ENCODE measurements at places on chromosomes 4 and X.

DNA sequence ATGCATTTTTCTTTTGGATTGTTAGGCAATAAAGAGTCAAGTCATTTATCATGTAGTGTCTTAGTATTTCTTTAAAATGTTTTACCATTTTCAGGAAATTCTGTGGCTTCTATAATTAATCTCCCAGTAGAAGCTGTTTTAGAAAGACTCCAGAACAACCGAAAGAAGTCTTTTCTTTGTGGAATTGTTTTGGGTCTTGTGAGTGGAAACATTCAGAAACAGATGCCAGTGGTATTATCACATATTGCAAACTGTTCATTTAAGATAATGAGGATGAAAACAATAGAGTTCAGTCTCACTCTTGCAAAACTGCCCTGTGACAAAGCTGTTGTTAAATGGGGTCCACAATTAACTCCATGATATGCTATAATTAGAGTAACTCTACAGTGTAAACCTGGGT lies 211.2 kb upstream of the KIT start:
- no peak for DNase-seq

DNA sequence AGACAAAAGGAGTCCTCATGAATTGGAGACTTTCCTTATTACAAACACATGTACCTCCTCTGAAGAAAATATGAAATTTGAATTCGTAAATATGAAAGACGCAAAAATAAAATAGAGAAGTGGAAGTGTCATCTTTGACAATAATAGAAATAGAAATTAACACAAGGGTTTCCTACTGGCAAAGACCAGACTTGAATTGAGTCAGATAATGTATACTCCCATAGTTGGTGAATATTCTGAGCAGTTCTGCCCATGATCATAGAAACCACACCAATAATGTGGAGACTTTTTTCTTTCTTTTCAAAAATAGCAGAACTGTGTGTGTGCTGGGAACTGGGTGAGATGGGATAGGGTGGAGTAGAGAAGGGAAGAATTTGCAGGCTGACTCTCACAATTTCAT lies 277.7 kb upstream of the TET2 start:
- no peak for DNase-seq

DNA sequence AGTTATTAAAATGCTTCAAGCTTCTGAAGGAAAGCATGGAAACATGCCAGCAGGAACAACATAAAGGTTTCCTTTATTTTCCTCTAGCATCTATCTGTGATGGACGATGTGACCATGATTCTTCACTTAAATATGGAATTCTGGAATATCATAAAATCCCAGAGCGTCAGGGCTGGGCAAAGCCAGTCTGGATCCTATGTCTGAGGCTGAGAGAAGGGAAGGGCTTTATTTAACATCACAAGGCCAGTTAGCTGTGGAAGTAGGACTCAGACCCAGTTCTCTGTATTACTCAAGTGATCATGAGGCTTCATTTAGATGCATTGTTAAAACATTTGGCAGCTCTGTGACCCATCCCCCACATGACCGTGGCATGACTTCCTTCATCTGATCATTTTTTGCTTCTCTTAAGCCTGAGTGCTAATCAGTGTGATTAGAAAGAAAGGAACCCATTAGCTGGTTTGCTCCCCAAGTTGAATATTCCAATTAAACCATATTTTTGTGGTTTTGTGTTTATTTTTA lies 40.9 kb upstream of the EOLA2 start:
- DNase-seq = no peak

DNA sequence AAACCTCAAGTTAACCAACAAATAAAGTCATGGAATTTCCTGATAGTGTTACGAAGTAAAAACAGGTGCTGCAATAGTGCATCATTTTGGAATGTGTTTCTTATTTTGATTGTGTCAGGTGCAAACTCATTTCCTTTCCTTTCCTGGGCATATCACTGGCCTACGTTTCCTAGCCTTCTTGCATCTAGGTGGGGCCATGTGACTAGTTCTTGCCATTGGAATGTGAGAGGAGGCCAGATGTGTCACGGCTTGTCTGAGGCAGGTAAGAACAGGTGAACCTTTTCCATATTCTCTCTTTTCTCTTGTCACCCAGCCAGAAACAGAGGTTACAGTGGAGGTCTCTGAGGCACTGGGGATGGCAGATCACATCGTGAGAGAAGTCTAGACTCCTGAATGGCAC lies 868.0 kb downstream of the RPA4 start:
- no peak for DNase-seq

GRCh38 chr4:179007755-179008154 lies 1565.5 kb upstream of the AGA start:
- DNase-seq = no peak

DNA sequence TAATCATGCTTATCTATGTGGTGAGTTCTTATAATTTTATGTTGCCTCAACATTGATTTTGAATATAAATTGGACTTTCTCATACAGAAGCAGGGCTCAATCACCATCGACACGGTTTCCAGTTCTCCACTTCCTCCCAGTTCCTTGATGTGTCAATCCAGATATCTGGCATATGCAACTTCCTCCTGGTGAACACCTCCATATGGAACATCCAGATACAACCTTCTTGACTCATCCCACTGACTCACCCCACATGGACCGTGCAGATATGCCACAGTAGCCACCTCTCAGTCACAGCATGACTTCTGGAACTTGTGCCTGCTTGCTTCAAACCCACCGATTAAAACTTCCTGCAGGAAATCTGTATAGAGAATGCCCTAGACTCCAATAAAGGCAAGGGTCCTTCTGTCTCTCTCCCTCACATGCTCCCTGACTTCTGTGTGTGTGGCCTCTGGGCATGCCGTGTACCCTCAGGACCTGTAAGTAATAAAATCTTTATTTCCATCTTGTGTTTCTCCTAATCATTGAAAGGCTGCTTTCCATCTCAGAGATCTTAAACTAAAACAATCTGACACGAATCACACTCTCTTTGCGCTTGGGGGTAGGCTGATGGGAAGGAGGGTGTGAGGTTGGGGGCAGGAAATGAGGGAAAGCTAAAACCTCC lies 67.0 kb downstream of the HTRA3 start:
- DNase-seq = no peak

DNA sequence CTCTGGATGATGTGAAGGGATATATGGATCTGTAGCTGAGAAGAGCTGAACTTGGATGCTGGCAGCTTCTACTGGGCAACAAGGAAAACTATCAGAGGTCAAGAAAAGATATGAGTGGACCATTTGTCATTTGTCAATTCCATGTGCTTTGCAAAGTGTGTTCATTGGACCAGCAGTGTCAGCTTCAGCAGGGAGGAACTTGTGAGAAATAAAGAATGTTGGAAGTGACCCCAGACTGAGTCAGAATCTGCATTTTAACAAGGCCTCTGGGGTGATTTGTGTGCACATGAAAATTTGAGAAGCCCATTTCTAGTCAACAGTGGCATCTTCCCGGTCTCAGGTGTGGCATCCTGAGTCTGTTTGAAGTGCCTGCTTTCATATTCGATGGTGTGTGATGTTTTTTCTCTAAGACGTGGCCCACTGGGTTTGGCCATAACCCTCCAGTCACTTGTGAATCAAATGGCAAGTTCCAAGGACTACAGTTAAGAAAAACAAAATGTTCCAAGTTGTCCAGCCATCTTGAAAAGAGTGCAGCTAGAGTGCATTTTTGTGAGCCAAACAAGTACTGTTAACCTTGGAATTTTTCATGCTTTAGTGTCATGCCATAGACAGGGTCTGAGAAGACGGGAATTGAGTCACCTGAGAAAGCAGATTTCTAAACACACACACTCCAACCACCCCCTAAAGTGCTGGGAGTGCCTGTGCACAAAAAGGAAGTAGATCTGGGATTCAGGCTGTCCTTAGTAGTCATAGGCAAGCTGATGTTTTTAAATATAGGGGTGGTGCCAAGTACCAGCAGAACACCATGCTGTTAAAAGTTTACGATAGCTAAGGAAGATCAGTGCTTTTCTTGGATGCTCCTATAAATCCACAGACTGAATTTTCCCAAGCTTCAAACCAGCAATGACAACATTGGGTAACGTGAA lies 26.4 kb downstream of the GPM6B start:
- DNase-seq = no peak

DNA sequence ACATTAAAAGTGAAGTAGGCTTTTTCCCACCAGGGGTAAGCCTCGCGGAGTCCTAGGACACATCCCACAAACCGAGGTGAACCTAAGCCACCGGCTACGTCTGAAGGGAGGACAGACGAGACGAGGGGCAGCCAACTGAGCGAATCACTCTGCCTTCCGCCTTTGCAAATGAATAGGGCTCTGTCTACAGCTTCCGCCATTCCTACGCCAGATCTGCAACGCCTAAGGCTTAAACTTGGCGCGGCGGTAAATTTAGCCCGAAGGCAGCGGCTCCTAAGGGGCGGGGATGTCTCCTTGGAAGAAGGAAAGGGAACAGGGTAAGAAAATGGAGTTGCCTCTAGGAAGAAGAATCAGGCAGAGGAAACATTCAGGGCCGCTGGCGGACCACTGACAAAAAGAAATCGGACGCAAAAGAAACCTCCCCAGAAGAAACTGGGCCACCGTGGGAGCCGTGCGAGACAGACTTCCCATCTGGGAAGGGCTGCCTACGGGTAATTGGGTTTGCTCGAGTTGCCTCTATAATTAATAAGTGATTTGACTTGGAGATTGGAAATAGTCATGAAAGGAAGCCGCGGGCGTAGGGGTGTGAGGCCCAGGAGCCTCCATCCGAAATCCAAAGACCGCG lies 90.5 kb downstream of the BCOR start:
- no peak for DNase-seq

DNA sequence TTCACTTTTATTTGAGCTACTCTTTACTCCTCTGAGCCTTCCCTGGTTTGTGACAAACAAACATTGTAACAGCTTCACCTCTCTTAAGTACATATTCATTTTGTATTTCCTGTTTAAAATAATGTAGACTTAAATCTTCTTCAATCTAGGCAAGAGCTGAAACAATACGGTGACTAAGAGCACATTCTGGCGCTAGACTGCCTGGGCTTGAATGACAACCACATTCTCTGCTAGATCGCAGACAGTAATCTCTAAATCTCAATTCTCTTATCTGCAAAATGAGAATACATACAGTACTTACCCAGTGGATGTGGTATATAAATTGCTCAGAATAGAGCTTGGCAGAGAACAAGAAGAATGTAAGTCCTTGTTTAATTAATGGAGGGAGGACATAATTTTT lies 144.8 kb downstream of the ARAP2 start:
- no peak for DNase-seq

DNA sequence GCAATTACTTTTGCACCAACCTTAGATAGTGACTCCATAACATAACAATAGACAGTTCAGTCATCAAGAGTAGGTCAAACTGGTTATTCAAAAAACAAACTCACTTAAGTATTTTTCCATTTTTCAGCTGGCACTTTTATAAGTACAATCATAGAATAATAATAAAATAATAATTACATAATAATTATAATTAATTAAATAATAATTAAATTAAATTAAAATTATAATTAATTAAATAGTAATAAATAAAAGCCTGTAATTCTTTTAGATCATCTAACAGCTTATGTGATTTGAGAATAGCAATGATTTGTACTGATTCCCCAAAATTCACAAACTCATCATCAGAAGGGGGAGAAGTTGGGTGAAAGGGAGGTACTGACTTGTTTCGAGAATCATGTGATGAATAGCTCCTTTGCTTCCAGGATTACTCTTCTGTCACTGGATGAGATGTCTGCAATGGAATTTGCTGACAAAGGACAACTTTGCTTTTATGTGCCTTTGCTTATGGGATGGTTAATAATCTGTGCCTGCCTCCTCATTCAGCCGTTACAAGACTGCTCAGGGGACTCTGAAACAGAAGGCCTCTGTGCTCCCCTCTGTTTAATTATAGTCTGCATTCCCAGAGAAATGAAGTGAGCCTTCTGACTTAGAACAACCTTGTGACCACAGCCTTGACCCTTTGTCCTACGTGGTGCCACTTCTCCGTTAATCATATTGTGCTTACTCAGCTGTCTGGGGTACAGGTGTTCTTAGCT lies 104.8 kb upstream of the ENPEP start:
- no peak for DNase-seq

DNA sequence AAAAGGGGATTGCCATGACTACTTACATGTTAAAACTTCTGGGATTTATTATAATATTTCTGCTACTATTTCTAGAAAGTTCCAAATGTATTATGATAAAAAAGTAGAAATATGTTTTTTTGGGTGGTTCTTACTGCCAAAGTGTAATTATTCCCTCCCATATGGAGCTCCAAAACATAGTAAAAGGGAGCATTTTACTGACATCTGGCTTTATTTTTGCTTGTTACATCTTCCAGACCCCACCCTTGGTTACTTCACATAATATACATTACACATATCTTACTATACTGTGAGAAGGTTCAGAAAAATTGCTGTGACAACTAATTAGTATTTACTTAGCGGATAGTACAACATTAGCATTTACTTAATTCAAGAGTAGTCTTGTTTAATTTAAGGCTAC lies 205.1 kb upstream of the TLL1 start:
- no peak for DNase-seq

DNA sequence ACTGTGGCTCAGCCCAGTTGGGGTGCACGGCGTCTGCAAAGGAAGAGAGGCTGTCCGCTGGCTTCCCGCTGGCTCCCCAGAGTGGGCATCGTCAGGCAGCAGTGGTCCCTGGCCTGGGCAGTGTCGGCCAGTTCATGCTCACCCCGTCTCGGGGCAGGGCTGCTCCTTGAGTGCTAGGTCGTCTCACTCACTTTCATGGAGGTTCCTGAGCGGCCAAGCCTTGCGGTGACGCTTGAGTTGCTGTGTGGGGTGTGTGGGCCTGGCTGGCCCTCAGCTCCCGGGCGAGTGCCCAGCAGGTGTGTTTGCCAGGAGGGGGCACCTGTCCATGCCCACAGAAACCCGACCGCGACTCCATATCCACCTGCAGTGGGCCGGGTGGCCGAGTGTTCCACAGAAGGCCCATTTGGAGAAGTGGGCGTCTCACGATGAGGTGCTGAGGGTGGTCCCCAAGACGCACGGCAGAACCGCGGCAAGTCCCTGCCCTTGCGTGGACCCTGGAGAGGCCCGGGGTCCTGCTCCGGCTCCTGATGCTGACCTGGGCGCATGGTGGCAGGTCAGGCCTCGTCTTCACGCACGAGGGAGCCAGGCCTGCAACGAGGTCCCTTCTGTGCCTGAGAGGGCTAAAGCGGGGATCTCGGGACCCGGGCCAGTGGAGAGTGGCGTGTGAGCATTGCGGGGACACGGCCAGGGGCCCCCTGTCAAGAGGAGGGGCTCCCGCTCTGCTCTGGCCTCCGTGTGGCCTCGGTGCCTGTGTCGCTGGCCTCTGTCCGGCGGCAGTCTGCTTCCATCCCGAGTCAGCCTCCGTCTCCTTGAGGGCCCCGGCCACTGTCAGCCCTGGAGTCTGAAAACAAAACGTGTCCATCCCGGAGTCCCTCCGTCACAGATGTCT lies 18.5 kb upstream of the UVSSA start:
- no peak for DNase-seq

DNA sequence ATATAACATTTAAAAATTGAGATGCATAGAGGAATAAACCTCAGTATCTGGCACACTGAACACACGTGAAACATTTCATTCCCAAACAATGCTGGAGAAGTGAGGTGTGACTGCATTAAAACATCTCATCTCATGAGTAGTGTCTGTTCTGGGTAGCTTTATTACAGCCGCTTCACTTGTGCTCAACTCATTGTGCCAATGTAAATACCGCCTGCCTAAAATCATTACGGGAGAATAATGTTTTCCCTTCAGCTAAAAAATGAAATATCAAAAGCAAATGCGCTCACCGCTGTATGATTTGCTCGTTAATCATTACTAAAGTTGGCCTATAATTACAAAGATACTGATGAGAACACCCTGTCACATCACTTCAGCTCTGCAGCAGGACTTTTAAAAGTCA lies 110.2 kb upstream of the PRPS2 start:
- no peak for DNase-seq
